Stimulated activated CD4-positive, alpha-beta T cell treated with anti-CD3 and anti-CD28 coated beads, Interleukin-4, amount 100 ng/mL, for 24 hours (primary cell): ENCODE measurements at places on chromosomes 1 and 21.
A peak's percentile ranks its signal among the peaks of the same experiment; 100 is the strongest.

DNA sequence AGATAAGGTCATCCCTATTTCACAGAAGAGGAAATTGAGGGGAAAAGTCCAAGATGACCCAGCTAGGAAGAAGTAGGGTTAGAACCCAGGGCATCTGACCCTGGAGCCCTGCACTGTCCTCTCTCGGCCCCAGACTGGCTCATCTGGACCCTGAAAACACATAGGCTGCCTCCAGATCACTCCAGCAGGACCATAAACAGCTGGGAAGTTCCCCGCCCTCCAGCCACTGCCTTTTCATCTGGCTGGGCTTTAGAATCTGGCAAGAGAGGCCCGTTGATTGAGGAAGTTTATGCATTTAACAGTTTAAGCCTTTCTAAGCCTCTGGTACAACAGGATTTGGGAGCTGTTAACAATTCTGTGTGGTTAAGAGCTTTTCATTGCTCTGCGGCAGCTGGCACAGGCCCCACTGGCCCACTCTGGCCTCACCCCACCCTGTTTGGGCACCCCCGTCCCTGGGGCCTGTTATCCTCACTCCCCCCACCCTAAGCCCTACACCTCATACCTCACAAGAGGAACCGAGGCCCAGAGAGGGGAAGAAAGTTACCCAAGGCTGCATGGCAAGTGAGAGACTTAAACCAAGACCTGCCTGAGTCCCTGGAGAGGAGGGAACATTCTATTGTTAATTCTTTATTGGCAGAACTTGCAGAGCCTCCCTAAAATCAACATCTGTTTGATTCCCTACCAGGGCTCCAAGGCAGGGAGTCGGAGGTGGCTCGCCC is 84.2 kb downstream of the EPHB2 start:
- DNase-seq, result no peak

GRCh38 chr1:161389691-161390558 is 22.2 kb upstream of the CFAP126 start:
- DNase-seq, result peak; percentile 91

- no peak for DNase-seq
Observed at GRCh38 chr1:230205719-230206198, 138.7 kb downstream of the GALNT2 start.

- no peak for DNase-seq
Observed at GRCh38 chr21:17492415-17493168, 20.3 kb upstream of the CXADR start.

- DNase-seq, result no peak
Observed at GRCh38 chr1:43549921-43550597, 19.4 kb downstream of the PTPRF start.

DNA sequence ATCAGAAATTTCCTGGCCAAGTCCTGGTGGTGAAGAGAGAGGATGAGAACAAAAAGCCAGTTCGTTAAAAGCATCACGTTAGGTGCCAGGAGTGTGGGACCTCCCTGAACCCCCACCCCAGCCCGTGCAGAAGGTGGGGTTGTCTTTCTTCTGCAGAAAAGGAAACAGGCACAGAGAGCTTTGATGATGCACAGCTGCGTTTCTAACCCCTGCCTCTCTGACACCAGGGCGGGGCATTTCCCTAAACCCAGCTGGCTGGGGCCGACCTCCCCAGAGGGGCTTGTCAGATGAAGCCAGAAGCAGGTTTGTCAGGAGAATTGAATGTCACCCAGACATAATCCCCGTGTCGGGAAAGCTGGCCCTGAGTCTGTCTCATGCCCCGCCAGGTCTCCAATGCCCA is 189.3 kb upstream of the EDN2 start:
- DNase-seq, result peak; percentile 35

GRCh38 chr21:19998453-19998852 is 999.8 kb upstream of the NCAM2 start:
- DNase-seq, result no peak

GRCh38 chr1:181149326-181150125 is 61.0 kb downstream of the IER5 start:
- DNase-seq, result peak; percentile 65

- no peak for DNase-seq
Observed at GRCh38 chr1:240423246-240423924, 188.6 kb downstream of the GREM2 start.

GRCh38 chr1:60274422-60275290 is 201.1 kb upstream of the C1orf87 start:
- no peak for DNase-seq

GRCh38 chr1:29248409-29248808 is 12.1 kb downstream of the PTPRU start:
- DNase-seq, result no peak

- DNase-seq, result peak; percentile 95
Observed at GRCh38 chr1:153545067-153546055, at the start of gene S100A4. TSS of gene S100A4 (minus strand) at chr1:153545806. CDS start at chr1:153544794, 1,012 bp downstream.

DNA sequence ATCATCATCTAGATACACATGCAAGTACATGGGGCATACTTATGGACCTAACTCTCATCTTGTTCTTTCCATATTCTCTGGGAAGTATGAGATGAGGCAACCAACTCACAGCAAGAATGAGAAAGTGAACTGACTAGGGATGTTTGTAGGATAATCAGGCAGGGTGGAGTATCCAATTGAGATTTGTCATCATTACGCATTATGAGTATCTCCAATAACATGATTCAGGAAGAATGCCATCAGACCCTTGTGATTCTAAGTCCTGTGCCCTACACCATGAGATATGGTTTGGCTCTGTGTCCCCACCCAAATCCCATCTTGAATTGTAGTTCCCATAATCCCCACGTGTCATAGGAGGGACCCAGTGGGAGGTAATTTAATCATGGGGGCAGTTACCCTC is 154.0 kb downstream of the SLC30A10 start:
- DNase-seq, result no peak

- DNase-seq, result no peak
Observed at GRCh38 chr1:32028746-32029145, 15.1 kb downstream of the KHDRBS1 start.

DNA sequence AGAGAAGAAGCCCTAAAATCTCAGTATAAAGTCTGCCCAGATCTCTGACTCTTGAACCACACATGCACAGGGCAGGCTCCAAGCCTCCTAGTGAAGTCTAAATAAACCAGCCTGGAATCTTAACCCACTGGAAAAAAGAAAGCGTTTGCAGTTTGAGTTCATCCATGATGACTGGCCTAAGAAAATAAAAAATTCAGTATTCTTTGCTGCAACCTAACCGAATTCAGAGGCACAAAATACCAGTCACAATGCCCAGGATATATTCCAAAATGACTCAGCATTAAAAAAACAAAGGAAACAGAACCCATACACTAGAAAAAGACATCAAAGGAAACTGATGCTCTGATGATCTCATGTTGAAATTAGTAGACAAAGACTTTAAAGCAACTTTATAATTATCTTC is 269.2 kb downstream of the SDCCAG8 start:
- DNase-seq, result no peak

GRCh38 chr1:7062346-7063061 is 277.2 kb downstream of the CAMTA1 start:
- DNase-seq, result no peak

DNA sequence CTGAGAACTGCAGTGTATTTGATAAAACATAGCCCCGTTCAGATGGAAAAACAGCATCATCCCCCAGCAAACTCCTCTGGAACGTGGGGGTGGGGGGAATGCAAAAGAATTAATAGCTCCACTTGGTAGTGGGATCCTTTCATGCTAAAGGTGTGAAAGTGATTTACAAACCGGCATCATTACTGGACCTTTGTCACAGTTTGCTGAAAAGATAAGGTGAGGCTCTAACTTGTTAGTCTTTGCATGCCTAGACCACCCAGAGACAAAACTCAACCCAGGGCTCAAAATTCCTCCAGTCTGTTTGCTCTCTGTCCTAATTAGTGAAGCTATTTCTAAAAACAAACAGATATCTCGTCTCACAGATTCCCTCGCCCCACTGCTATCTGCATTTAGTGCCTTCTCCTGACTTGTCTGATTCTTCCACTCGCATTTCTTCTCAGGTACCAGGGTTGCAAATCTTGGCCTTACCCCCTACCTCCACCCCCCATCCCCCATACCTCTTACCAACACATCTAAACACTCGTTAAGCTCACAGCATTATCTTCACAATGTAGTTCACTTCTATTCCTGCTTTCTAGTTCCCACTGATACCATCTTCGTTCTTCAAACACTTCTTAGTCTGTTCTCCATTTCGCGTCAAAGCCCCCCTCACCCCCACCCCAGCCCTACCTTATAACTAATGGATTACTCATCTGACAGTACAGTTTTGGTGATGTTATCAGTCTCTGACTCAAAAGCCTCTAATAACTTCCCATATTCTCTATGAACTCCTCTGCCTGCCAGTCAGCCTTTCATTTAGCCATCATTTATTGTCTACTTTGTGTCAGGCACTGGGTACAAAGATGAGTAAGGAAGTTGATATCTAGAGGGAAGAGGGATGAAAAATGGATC is 11.8 kb downstream of the IER5 start:
- peak; percentile 58 for DNase-seq

GRCh38 chr1:112524251-112524650 is 15.5 kb downstream of the WNT2B start:
- no peak for DNase-seq

- DNase-seq, result no peak
Observed at GRCh38 chr1:27539901-27540861, 50.2 kb upstream of the WASF2 start.

GRCh38 chr1:68145418-68146126 is 86.8 kb downstream of the WLS start:
- no peak for DNase-seq

DNA sequence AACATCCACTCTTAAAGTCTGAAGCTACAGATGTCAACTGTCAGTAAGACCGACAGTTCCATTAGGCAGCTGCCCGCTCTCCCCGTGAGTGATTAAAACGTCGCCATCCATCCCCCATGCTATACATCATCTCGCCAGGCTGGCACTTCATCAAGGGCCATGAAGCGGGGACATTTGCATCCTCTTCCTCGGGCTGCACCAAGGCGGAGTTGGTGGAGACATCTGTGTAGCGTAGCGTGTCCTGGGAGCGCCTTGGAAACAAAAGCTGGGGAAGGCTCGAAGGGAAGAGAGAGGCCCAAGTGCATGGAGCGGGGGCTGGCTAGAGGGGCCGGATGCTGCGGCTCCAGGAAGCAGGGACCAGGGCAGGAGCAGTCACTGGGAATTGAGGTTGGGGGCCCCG is 250.1 kb downstream of the KAZN start:
- no peak for DNase-seq

- DNase-seq, result no peak
Observed at GRCh38 chr1:175803413-175803812, 60.0 kb upstream of the TNR start.

GRCh38 chr1:55143684-55144083 is 71.5 kb downstream of the USP24 start:
- no peak for DNase-seq

DNA sequence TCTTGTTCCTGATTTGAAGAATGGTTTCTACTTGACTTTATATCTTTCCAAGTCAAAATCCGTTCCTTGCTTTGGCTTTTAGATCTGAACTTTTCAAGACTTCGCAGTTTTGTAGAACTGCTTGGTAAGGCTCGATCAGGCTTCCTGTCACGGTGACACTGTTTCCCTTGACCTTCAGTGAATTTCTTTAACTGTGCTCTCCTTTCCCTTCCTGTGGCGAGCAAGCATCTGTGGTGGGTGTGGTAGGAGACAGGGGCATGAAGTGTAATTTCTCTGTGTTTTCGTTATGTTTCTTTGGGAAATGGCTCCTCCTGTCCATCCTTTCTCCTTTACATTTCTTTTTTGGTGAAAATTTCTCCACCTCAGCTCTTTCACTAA is 10.4 kb downstream of the STYXL2 start:
- no peak for DNase-seq

DNA sequence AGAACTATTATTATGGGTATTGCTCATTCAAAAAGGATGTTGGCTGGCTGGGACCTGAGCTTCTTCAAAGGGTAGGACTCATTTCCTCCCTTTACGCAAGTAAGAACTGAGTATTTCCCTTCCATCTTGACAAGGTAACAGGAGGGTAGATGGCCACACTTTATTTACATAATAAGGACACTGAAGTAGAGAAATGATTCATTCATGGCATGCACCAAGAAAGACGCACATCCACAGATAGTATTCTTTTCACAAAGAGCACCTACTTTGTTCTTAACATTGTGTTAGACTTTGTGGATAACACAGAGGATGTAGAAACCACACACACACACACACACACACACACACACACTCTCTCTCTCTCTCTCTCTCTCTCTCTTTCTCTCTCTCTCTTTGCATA is 82.9 kb downstream of the FAM78B start:
- DNase-seq, result no peak

DNA sequence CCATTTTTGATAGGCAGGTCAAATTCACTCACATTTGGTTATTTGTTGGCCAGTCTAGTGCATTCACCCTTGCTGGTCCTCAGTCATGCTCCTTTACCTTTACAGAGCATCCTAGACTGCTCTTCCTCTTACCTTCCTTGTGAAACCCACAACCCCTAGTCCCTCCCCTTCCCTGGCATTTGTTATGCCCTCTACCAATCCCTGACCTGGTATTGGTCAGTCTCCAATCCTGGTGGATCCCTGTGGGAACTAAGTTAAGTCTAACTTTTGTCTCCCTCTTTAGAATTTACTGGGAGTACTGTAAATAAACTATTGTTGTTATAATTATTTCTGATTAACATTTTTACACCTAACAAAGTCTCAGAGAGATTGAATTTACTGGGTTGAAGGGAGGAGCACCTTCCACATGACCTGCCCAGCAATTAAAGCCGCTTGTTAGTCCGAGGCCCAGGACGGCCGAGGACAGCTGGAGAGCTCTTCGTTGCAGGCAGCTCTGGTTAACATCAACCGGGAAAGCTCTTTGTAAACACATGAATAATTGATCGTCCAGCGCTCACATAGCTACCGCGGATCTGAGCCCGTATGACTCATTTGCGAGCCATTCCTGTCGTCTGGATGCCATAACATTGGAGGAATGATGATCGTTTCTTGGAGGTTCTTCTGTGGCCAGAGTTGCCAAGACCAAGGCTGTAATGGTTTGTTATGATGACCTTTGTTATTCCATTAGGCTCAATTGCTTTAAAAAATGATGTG is 31.9 kb downstream of the MTARC1 start:
- DNase-seq, result no peak

GRCh38 chr1:226425004-226425378 is 17.1 kb upstream of the PARP1 start:
- no peak for DNase-seq

DNA sequence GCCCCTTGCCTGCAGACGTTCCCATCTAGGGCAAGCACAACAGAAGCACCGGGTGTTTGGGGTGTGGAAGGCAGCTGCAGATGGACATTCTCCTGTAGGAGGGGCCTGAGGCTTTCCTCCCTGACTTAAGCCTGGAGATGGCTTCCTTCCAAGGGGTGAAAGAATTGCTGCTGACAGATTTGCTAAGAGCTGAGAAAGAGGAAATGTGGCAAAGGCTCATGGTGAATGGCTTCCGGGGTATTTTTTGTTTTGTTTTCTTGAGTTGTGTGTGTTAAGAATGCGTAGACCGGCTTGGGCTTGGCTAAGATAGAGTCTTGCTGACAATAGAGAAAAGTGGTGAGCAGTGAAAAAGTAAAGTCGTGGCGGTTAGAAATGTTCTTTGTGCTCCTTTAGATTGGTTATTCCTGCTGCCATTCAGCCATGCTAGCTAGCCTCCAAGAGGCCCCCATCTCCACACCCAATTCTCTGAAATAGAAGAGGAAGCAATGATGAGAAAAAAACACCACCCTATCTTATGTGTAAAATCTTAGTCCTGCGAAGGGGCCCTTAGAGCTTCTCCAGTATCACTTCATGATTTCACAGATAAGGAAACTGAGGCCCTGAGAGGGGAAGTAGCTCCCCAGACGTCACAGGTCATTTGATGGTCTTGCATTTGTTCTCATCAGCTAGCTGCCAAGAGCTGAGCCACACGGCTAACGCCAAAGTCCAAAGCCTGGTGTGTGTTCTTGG is 36.9 kb downstream of the EIF2D start:
- DNase-seq, result no peak
